ENCODE measurements at places on chromosomes 7 and 10.

DNA sequence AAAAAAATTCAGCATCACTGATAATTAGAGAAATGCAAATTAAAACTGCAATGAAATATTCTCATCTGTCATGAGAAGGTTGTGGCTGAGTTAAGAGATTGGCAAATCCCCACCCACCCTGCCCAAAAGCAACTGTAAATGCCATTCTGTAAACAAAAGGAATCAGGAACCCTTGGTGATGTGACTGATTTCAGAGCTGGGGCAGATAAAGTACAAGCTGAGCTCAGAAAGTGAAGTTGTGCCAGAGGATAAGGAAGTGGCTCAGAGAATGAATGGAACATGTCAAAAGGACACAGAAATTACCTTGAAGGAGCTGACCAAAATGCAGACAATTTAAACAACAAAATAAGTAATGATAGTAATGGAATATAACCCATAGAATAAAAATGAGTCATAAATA, 32.7 kb upstream of the ARMS2 start:
- DNase-seq: no peak

DNA sequence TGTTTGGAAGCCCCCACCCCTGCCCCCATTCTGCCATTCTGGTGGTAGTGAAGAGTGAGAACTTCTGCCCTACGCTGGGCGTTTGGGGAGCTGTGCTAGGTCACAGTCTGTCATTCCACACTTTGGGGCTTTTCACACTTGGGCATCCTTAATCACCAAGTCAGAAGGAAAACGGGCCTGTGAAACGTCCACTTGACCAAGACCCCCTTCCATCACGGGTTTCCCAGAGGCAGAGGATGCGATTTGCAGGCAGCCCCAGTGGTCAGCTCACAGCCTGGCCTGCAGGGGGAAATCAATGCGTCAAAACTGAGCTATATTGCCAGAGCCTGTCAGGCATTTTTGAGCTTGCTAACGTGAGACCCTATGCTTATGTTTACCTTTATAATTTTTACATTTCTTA, 663.3 kb upstream of the MGMT start:
- no peak for DNase-seq

- DNase-seq: no peak
These were observed 38.8 kb downstream of the PRKAG2 start for GRCh38 chr7:151838072-151838471.

DNA sequence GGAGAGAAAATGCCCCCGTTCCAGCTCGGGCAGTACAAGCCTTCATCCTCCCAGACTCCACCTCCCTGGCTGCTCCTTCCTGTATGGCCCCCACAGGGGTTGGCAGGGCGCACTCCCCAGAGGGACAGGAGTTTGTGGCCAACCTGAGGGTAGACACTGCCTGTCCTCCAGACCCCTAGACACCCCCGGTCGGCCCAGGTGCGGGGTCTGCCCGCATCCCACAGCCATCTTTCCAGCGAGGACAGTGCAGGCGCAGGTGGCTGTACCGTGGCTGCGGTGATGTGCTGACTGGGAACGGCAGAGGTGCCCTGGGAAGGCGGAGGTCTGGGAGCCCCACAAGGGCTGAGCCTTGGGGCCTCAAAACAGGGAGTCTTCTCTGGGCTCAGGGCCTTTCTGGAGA, 81.5 kb downstream of the LHPP start:
- DNase-seq: no peak

DNA sequence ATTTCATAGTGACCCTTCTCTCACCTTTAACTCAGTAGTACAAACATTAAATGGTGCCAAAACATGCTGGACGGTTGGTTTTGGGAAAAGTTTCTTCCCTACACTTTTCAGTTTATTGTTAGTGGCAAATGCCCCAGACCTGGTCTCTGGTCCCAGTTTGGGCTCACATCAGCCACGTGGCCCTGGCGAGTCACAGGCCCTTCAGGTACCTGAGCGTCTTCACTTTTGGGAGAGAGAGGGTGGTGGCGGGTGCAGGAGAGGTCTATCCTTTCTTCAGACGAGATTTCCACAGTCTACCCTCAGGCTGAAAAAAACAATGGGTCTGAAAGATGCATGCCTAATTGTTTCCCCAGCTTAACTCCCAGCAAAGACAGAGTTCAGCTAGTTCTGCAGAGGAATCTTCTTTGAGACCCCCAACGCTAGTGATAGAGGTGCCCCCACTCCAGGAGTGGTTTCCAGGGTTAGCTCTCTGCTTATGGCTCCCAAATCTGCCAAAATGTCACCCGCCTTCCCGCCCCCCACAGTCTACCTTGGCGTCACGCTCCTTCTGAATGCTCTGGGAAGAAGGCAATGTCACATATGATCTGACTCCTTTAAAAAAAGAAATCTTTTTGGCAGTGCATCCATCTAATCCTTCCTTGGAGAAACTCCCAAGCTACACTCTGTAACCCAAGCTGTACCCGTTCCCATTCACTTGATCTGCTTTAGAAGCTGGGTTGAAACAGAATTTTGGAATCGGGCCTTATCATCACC, 384.8 kb upstream of the FOXK1 start:
- DNase-seq: no peak

GRCh38 chr10:86795353-86795752, 38.9 kb downstream of the BMPR1A start:
- peak; percentile 74 for DNase-seq

- DNase-seq: no peak
These were observed 38.8 kb downstream of the R3HCC1L start for GRCh38 chr10:98173260-98173659.

GRCh38 chr10:32795598-32796183, 162.3 kb downstream of the ITGB1 start:
- DNase-seq: peak; percentile 34

DNA sequence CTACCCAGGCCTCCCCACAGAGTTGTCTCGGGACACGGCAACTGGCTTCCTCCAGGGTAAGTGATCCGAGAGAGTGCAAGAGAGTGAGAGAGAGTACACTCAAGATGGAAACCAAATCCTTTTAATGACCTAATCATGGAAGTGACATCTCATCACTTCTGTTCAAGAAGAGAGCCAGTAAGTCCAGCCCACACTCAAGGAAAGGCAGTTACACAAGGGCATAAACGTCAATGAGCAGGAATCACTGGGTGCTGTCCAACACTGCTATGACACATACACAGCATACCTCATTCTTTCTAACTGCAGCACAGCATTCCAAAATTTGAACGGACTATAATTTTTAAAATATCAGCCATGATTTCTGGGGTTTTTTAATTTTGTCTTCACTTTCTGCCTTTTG, 29.3 kb upstream of the OSBPL3 start:
- peak; percentile 99 for DNase-seq

- no peak for DNase-seq
These were observed 55.7 kb downstream of the PDGFA start for GRCh38 chr7:463817-464453.

DNA sequence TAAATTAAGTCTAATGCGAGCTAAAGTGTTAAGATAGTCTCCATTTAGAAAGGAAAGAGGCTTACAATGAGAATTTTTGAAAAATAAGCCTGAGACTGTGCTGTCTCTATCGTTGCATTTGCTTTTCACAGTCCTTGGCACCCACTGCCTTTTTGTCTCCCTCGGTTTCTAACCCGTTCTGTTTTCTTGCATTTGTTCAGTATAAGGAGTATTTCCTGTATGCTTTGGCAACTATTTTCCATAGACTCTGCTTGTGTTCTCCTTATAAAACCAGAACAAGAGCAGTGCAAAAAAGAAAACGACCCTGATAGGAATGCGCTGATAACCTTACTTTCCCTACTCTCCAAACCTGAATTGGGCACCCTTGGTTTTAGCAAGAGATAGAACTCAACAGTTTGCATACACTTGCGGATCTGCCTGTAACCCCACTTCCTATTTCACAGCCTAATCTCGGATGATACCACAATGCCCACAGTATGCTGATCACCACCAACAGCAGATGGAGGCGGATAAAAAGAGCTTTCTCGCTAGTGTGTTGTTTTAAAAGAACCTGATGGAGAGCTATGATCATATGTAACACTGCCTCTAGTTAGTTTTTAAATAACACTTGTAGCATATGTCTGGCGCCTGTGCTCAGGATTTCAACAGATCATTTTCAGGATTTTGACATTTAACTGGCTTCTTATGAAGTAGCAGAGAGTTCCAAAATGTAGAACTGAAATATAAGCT, 1.6 kb upstream of the ARHGAP12 start:
- peak; percentile 21 for DNase-seq

DNA sequence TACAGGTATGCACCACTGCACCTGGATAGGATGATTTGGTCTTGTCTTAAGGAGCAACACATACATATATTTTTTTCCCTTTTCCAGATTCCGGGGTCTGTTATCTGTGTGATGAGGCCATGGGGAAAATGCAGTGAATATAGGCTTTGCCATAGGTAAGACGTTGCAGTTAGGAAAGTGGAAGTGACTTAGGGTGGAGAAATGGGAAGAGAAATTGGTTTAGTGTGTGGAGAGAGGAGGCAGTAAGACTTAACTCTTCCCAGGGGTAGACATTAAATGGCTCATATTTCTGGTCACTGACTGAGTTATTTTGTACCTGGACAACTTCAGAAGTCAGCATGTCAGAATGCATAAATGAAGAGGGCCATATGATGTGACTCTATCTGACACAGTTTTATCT, 66.7 kb downstream of the PFKFB3 start:
- no peak for DNase-seq

GRCh38 chr10:71517298-71518169, 120.8 kb downstream of the CDH23 start:
- no peak for DNase-seq

GRCh38 chr7:93239824-93240223, 7.7 kb downstream of the VPS50 start:
- no peak for DNase-seq

DNA sequence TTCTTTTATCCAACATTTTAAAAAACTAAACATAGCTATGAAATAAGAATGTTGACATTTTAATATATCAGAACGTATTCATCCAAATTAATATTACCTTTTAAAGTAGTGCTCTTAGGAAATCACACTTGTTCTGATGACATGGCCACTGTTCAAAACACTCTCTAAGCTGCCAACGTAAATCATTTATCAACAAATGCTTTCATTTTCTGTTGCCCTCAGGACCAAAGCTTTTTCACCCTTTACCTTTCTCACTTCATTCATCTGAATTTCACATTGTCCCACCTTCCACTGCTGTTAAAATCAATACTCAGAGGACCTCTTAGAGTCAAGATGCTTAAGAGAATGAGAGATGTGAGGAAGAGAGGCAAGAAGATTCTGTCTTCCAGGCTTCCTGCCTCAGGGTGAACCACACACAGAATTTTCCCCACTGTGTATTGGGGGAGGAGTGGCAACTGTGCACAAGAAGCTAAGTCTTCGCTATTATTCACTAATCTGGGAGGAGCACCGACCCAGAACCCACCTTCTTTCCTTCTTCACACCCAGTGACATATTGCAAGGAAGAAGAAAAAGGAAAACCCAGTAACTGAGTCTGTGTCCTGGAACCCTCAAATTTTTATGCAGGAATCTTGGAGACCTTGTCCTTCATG, 21.0 kb downstream of the HIBADH start:
- DNase-seq: peak; percentile 10

- no peak for DNase-seq
These were observed 53.0 kb upstream of the RPA3 start for GRCh38 chr7:7771452-7771851.

- peak; percentile 89 for DNase-seq
These were observed 352.0 kb downstream of the PCLO start for GRCh38 chr7:82810558-82811259.

- peak; percentile 53 for DNase-seq
These were observed 128.3 kb downstream of the NEBL start for GRCh38 chr10:20768843-20769242.

GRCh38 chr7:44259547-44260457, 59.0 kb downstream of the YKT6 start:
- peak; percentile 99 for DNase-seq

DNA sequence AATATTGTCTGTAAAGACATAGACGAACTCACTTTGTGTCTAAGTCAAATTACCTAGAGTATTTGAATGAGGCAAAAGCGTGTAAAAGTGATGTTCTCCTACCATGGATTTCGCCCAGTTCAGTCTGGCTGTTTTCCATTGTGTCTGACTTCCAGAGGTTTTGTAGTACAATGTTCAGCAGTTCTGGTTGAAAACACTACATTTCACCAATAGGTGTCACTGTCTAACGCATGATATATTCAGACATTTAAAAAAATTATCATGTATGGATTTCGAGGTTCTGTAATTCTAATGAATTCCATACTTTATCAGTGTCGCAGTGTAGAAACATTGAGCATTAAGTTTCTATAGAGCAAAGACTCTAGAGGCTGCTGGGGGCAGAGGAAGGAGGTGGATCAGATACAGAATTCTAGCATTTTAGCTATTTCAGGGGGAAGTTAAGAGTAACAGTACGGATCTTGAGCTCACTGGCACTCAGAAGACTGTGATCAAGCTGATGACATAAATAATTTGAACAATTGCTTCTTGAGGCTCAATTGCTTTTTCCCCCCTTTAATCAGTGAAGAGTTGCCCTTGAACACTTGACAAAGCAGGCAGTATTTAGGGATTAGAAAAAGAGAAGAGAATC, 196.9 kb upstream of the RHOBTB1 start:
- DNase-seq: peak; percentile 78

- DNase-seq: no peak
These were observed 31.2 kb downstream of the MGAM2 start for GRCh38 chr7:142142702-142143101.

GRCh38 chr10:124600051-124600880, 138.6 kb downstream of the LHPP start:
- no peak for DNase-seq

GRCh38 chr7:1844336-1844950, 174.4 kb downstream of the ELFN1 start:
- DNase-seq: no peak
